Stimulated activated CD4-positive, alpha-beta T cell treated with anti-CD3 and anti-CD28 coated beads, Interleukin-15, amount 100 ng/mL, for 24 hours (primary cell): ENCODE measurements at places on chromosomes 1 and 21.

DNA sequence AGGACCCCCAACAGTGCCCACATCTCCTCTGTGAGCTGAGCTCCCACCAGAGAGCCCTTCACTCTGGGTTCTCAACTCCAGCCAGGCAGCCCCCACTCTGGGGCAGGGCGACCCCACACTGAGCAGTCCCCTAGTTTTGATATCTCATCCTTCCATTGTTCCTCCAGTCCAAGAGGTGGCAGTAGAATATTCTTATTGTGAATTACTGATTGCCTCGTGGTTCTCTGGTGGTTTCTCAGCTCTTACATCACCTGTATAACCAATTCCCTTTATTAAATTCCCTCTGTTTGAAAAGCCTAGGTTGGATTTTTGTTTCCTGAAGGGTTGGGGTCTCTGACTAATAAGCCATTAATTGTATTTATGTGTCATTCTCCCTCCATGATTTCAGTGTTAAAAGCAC, 407.5 kb downstream of the SETD4 start:
- DNase-seq: no peak

DNA sequence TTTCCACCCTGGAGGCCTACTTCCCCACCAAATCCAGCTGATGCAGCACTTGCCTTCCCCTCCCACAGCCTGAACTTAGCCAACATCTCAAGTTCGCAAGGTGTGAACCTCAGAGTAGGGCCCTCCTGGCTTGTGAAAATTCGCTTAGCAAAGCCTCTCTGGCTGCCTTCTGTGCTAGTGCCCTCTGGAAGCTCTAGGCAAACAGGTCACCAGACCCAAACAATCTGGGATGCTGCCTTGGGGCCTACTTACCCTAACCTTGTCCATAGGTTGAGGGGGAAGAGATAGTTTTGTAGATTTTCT, 30.3 kb upstream of the TRABD2B start:
- DNase-seq: no peak

DNA sequence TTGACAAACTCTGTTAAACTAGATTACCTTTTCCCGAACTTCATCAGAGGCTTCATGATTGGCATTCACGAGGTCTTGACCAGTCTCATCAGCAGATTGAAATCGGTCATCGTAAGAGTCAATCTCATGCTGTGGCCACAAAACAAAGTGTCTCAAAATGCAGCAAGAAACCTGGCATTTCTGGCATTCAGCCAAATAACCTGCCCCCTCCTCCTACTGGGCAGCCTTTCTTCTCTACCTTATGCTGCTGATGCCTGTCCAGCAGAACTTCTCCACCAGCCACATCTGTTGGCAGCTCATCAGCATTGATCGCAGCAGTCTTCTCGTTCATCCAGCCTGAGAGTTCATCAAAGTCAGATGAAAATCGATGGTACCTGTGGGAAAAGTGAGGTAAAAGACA, 12.2 kb downstream of the SPTA1 start:
- no peak for DNase-seq

GRCh38 chr21:38815060-38815405, 9.3 kb downstream of the ETS2 start:
- no peak for DNase-seq

- DNase-seq: no peak
These were observed 39.2 kb upstream of the ACTRT2 start for GRCh38 chr1:2981981-2982614.

DNA sequence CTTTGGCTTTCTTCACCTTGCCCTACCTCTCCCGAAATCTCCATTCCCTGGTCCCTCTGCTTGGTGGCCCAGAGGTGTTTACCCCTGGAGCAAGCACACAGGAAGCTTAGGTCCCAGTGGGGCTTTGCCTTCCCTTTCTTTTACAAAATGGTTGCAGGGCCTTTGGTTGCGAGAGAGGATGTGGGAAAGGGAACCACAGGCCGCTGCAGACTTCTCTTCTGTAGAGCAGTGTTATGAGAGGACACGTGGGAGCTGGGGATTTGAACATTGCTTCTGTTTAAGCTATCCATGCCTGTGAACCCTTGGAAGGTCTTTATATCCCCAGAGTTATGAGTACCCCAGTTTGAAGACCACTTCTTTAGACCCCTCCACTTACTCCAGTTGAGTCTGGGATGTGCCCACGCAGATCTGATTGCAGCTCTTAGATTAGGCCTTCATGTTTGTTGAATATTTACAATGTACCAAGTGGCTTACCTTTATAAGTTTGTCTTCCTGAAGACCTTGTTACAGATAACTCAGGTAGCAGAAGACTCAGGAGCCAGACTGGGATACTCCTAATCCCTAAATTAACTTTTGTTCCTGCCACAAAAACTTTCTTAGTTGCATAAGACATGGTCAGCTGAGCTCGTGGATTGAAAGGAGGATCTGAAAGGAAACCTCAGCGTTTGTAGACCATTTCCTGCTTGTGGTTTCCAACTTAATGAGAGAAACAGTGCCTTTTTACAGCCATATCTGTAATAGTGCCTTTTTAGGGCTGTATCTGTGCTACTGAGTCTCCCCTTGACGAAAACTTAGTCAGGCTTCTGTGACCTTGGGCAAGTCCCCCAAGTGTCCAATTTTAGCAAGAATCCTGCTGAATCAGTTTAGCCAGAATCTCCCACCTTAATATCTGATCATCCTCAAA, 21.9 kb upstream of the IVNS1ABP start:
- peak; percentile 22 for DNase-seq

GRCh38 chr1:109712321-109712864, 342 bp downstream of the GSTM5 start:
- no peak for DNase-seq

DNA sequence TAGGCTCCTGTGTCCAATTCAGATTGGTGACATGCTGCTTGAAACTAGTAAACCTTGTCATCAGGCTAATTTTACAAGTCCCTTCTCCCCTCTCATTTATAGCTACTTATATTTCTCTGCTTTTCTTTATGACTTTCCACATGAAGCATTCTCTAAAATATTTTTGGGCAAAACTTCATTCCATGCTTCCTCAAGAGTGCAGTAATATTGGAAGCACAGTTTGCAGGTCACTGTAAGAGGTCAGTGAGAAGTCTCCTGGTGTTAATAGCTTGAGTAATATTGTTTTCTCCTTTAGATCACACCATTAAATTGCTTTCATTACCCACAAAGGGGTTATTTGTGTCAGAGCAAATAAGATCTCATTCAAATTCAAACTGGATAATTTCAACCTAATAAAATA, 46.6 kb downstream of the LPAR3 start:
- no peak for DNase-seq

GRCh38 chr1:36109041-36109679, 15.9 kb downstream of the COL8A2 start:
- DNase-seq: peak; percentile 42

DNA sequence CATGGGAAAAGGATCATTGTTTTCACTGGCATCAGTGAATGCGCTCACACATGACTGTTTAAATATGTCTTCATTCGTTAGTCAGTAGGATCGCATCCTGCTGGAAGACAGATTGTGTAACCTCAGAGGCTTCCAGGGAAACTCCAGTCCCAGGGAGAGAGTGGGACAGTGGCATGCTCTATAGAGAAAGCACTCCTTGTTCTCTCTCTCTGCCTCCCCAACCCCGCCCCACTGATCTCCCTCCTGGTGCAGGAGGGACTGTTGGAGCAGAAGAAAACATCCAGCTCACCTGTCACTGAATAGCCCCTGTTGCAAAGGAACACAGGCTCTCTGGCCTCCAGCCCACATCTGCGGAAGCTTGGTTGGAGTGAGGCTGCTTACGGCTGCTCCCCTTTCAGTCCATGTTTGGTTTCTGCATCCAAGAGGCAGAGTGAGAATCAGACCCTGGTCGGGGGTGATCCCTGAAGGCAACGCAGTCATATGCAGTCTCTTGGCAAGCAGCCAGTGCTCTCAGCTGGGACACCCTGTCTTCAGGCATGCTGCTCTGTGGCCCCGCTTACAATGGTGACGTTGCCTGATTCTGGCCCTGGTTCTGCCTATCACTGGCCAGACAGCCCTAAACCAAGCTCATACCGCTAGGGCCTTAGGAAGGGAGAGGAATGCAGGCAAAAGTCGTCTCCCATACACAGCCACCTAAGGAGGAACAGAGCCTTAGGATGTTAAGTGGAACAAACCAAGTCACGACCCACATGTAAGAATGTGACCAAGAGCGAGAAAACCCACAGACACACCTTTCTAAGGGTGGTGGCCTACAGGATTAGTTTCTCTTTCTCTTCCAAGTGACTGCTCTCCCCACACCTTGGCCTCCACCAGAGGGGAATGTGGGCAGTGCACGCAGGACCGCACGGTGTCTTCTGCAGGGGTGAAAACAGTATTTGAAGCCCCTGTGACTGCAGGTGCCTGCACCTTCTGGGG, 39.7 kb downstream of the BACE2 start:
- no peak for DNase-seq

DNA sequence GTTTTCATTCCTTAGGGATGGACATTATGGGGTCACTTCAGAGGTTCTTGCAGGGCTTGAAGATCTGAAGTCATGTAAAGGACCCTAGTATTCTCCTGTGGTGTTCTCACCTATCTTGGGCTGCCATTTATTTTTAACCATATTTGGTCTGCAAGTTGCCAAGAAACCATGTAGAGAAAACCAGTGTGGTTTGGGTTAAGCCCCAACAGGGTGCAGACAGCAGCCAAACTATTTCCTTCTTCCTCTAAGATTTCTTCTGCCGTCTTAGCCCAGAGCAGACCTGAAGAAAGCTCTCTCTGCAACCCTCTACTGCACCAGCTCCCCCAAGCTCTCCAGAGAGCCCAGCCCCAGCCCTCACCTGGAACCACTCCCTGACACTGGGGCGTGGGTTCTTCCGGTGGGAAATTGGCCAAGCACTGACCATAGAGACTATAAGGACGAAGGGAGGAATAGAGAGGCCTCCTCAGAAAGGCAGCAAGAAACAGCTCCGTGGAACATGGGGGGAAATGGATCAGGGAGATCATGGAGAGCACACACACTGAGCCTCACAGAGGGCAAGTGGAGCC, 136.6 kb downstream of the SYF2 start:
- DNase-seq: no peak

GRCh38 chr21:32578107-32578691, 7.1 kb downstream of the TCP10L start:
- peak; percentile 39 for DNase-seq

- DNase-seq: no peak
These were observed 78.0 kb downstream of the MPZL1 start for GRCh38 chr1:167799747-167800146.

DNA sequence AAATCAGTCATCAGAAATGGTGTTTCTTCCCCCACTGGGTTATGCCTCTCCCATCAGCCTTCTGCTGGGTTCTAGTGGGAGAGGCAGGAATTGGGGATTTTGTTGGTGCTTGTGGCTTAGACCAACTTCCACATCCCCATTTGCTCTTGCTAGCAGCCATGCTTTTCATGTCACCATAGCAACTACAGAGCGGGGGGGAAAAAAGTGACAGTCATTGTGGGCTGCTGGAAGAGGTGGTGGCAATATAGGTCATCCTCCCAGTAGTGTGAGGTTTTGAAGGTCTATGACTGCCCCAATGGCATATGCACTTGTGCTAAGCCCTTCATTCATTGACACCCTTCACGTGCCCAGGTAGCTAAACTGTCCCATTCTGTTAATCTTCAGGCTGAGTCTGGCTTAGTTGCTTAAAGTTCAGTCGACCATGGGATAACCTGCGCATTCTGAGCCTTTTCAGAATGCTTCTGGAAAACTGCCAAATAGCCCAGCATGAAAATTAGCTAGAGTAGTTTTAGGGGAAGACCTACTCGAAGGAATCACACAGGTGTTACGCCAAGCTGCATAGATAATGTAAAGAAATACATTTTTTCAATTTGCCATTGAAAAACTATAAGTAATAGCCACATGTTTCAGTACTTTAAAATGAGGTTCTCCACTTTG, 53.7 kb upstream of the ZNF326 start:
- DNase-seq: peak; percentile 7

- DNase-seq: no peak
These were observed 280.3 kb downstream of the OMA1 start for GRCh38 chr1:58266242-58266641.

- no peak for DNase-seq
These were observed 1.9 kb upstream of the AK5 start for GRCh38 chr1:77279929-77280328.

DNA sequence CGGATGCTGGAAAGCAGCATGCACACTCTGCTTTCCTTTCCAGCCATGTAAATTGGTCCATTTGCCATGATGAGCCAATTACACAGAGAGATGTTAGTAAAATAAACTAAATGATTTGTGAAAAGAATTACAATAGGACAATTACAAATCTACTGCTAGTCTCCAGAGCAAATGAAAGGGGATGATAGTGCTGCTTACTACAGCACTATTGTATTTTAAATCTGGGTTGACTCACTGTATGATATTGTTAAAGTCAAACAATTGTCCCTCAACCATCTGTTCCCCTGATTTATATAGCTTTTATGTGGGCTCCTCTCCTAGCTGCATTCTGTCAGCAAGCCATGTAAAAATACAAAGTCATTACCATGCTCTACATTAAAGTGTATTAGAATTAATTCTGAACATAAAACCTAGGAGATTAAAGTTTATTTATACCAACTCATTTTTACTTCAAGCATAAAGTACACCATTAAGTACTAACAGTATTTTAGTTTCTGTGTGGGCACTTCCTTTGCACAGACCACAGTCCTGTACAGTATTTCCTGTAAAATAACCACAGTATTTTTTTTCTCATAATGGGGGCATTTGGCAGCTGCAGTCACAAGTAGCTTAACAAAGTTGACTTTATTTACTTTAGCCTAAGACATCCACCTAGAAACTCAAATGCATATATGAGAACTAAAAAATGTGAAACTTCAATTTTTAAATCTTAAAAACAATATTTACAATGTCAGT, 135.8 kb downstream of the VAV3 start:
- DNase-seq: no peak

DNA sequence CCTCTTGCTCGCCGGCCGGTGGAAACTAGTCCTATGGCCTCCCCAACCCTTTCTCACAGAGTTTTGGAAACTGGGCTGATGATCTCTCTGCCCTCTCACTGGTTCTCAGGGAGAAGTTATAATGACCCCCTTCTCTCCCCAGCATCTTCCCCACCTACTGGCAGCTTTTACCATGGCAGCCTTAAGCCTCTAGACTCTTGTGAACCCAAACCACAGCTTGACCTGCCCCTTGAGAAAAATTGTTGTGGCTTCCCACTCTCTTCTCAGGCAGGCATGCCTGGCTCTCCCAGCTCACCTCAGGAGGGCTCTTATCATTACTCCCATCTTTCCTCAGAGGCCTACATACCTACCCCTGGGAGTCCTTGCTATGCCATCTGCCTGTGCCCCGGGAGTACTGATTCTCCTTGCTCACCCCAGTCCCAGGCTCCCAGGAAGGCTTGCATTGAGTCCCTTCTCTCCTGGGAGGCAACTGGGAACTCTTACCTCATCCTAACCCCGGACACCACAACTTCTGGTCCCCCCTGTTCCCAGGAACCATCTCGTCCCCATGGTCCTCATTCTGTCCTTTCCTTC, 1.6 kb downstream of the NSUN4 start:
- DNase-seq: no peak

GRCh38 chr21:34613679-34614627, 960 bp downstream of the RCAN1 start:
- DNase-seq: peak; percentile 24

DNA sequence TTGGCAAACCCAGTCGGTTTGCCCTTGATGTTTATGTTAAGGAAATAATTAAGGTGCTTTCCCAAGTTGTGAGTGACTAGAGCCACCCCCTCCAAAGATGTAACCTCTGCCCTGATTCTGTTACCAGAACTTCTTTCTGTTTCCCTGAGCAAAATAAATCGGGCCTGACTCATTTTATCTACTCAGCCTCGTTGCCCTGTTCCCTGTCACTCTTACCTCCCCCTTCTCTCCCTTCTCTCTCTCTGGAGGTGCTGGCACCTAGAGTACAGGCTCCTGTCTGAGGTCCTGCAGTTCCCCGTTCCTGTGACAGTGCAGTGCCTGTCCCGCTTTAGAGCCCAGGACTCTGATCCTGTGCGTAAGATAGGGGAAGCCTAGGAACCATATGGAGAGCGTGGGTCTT, 35.4 kb downstream of the CXADR start:
- DNase-seq: no peak
